SK-N-DZ (cell line): ENCODE measurements at places on chromosomes 7 and 10.

DNA sequence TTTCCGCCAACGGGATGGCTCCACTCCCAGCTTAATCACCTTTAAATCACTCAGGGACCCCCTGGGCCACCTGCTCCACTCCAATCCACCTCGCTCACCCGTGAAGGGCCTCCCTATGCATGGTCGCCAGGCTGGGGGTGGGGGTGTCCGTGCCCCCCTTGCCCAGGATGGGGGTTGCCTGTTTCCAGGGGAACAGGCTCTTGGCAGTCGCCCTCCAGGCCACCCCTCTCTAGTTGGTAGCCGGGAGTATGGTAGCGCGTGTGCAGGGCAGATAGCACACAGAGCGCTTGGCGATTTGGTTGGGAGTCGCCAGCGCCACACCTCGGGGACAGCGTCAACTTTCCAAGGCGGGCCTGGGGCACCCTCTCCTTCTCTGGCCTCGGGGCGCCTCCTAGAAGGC lies 134.9 kb upstream of the ZNF92 start:
- DNase-seq: no peak

DNA sequence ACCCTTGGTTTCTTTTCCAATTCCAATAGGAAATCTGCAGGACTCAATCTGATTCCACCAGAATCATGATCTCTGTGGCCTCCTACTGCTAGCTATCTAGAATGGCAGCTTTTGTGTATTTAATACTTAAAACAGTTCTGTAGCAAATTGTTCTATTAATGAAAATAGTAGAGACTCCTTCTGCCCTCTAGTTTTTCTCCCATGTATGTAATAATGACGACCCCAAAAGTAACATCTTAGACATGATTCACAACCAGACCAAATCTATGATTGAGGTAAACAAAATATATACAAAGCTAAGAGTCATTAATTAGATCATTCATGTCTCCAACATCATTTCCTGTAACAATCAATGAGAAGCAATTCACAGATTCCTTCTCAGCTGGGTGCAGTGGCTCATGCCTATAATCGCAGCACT lies 259.1 kb upstream of the MKLN1 start:
- DNase-seq: no peak

DNA sequence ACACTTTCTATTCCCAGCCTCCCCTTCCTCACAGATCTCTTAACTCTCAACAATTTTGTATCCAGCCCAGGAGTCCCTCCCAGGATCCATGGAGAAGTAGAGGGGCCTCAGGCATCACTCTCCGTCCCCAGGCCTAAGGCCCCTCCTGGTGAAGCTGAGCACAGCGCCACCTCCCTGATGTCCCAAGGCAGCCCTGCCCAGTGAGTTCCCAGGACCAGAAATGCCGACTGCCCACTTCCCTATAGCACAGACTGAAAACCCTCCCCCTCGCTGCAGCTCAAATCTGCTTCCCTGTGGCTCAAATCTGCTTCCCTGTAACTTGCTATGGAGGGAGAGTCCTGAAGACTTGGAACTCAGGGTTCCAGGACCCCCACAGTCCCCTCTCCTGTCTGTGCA lies 35.6 kb downstream of the YKT6 start:
- no peak for DNase-seq

DNA sequence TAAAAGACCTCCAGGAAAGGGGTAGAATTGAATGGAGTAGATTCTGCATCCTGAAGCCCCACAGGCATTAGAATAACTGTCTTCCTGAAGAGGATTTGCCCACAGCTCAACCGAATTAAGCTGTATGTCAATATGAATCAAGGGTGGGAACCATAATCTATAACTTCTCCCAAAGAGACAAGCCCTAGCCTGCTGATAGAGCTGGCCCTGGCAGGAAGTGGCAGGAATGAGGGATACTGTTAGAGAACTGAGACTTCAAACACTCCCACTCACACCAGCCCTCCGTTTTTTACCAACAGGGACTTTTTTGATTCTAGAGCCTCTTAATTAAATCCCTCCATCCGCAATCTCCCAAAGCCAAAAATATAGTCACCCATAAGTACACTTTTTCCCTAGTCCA lies 12.2 kb upstream of the DUSP5 start:
- DNase-seq: no peak
